ENCODE measurements at places on chromosomes 12 and 14. TPM values are rescaled to one million over a fixed set of nuclear protein-coding genes. Genes with fewer than 3 reads are reported as not detected.

The SOAT2 gene
- not detected for total RNA-seq

The DBX2 gene
- 1.6 TPM for total RNA-seq

The PPP1CC gene
- total RNA-seq: 130 TPM

The CACNA2D4 gene
- 0.31 TPM for total RNA-seq

The TPH2 gene
- not detected for total RNA-seq

The TRHDE gene
- 21.3 TPM for total RNA-seq

The NKX2-1 gene
- total RNA-seq: 1.6 TPM

The CD9 gene
- 17.8 TPM for total RNA-seq

The MEG3 gene
- 389 TPM for total RNA-seq

The CEP290 gene
- total RNA-seq: 101 TPM

The A2M gene
- total RNA-seq: 48.8 TPM

The MYF5 gene
- total RNA-seq: not detected

The BIN2 gene
- 0.63 TPM for total RNA-seq

The TRPV4 gene
- total RNA-seq: 0.31 TPM

The MMP17 gene
- total RNA-seq: 64.5 TPM

The SRGAP1 gene
- total RNA-seq: 99.2 TPM

The SPTLC2 gene
- total RNA-seq: 31.6 TPM

All from parietal lobe (tissue), 2 donors.